ENCODE measurements at places on chromosomes 4 and X. TPM values are rescaled to one million over a fixed set of nuclear protein-coding genes. Genes with fewer than 3 reads are reported as not detected.

The CLNK gene
- total RNA-seq: not detected

- no peak for DNase-seq
Measured at GRCh38 chr4:123652476-123652875, 255.9 kb downstream of the SPRY1 start.

GRCh38 chrX:38561951-38562719, 793 bp downstream of the TSPAN7 start:
- peak; percentile 62 for DNase-seq

DNA sequence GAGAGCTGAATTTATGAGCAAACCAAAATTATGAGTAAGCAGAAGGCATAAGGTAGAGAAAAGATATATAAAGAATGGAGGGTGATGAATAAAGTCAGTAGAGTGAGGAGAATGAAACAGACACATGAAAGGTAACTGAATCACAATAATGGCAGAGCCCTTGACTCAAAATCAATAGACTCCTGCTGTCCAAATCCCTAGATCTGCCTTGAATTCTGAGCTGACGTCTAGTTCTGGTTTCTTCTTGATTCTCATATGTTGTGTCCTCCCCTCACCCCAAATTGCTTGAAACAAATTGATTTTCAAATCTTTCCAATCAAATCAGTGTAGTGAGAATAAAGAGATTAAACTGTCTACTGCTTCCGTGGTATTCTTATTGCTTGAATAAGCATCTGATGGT, 86.6 kb upstream of the IQCM start:
- no peak for DNase-seq

DNA sequence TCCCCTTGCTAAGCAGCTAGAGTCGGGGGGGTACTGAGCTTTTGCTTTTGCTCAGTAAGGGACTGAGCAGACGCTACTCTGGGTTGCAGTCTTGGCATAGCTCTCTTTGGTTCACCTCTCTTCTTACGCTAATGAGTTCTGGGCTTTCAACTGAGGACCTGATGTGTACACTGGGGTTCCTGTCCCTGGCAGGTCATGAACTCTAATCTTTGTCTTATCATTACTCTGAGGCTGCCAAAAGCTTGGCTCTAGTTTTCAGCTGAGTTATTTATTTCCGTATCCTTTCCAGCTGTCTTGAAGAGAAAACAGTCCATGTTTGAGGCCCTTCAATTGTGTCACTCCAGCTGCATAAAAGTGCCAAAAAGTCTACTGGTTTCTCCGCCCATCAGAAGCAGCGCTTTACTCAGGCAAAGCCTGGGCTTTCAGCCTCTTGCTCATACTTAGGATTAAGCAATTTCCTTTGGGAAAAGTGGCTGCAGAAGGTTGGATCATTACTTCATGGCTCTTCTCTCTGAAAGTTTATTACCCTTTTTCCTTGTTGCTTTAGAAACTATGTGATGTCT, 121.0 kb upstream of the STOX2 start:
- no peak for DNase-seq

DNA sequence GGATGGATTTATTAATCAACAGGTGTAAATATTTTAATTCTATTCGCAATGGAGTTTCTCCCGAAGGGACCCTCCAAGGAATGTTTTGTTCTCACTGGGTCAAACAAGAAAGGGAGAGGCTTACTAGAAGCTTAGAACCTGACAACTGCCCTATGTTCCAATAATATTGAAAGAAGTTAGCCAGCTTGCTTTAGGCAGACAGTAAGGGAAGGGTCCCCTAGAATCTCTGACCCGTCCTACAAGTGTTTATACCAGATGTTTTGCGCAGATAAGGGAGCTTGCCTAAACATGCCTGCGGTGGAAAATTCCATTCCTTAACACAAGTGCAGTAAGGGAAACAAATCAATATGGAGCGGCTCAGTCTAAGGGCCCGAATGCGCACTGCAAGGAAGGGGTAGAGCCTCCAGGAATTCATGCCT, 17.7 kb downstream of the IL21 start:
- no peak for DNase-seq

DNA sequence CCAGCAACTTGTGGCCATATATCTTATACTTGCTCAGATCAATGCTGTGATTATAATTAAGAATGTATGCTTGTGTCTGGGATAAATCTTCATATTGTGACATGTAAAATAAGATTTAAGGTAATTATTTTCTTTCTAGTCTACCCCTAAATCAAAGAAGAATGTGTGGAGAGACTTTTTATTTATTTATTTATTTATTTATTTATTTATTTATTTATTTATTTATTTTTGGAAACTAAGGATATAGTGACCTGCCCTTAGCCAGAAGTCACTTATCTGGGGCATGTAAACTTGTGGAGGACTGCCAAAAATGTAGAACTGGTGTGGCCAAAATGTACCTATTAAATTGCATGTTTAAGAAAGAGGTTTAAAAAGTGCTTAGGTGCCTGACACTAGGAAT, 144.3 kb downstream of the BEND2 start:
- no peak for DNase-seq

- no peak for DNase-seq
Measured at GRCh38 chrX:20527558-20528011, 260.9 kb upstream of the RPS6KA3 start.

DNA sequence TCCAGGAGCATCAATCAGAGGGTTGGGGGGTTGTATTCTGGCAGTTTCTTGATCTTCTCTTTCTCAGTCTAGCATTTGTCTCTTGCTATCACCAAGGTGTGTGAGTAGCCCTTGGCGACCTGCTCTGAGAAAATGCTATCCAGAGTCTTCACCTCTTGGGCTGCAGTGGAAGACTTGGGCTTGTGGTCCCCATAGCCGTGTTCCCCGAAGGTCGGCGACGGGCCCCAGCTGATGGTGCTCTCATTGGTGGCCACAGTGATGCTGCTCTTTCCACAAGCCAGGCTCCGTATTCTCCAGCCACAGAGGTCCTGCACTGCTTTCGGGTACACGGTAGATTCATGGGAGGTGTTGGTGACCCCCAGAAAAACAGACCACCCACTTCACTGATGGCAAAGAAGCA, 25.9 kb upstream of the ETNPPL start:
- DNase-seq: no peak

- no peak for DNase-seq
Measured at GRCh38 chrX:16559206-16559619, 90.7 kb upstream of the S100G start.

The ATP1B4 gene
- total RNA-seq: not detected
